ENCODE measurements at places on chromosomes 12 and 14. TPM values are rescaled to one million over a fixed set of nuclear protein-coding genes. Genes with fewer than 3 reads are reported as not detected.

The NYNRIN gene
- 3.1 TPM for polyA plus RNA-seq

The FLRT2 gene
- 4.3 TPM for polyA plus RNA-seq

The CTDSP2 gene
- polyA plus RNA-seq, result 20.8 TPM

The AQP2 gene
- polyA plus RNA-seq, result not detected

The WNT5B gene
- 1.4 TPM for polyA plus RNA-seq

The RND1 gene
- polyA plus RNA-seq, result 7.4 TPM

The ARHGAP9 gene
- 4.5 TPM for polyA plus RNA-seq
